Endothelial cell of umbilical vein (primary cell): ENCODE measurements at places on chromosomes 4 and X. TPM values are rescaled to one million over a fixed set of nuclear protein-coding genes. Genes with fewer than 3 reads are reported as not detected.

STOX2 gene
- 0.02 and 0.24 TPM in 2 replicates for total RNA-seq

SHOX gene
- total RNA-seq = not detected in 2 replicates

EDA2R gene
- 0.39 and 1.9 TPM in 2 replicates for total RNA-seq

ADGRA3 gene
- total RNA-seq = 34.4 and 36.2 TPM in 2 replicates

SPANXN3 gene
- total RNA-seq = not detected in 2 replicates

SOWAHD gene
- total RNA-seq = not detected in 2 replicates

TNMD gene
- total RNA-seq = not detected in 2 replicates

XK gene
- 0.07 TPM in 1 of 2 replicates, not detected in the other for total RNA-seq

CXCL9 gene
- total RNA-seq = not detected in 2 replicates

TMEM255A gene
- not detected in 2 replicates for total RNA-seq

DOK7 gene
- not detected in 2 replicates for total RNA-seq

CYSLTR1 gene
- not detected in 2 replicates for total RNA-seq

NR3C2 gene
- total RNA-seq = 15.9 and 16.4 TPM in 2 replicates

QDPR gene
- total RNA-seq = 20.9 and 24.6 TPM in 2 replicates

CXCL10 gene
- total RNA-seq = not detected in 2 replicates

SPATA4 gene
- not detected in 2 replicates for total RNA-seq

F8 gene
- total RNA-seq = 0.67 and 1.1 TPM in 2 replicates

RIPPLY1 gene
- not detected in 2 replicates for total RNA-seq

TMEM185A gene
- total RNA-seq = 16.9 and 18.0 TPM in 2 replicates

PNCK gene
- total RNA-seq = not detected in 2 replicates

UGT2B11 gene
- total RNA-seq = not detected in 2 replicates

HELT gene
- not detected in 2 replicates for total RNA-seq

EBP gene
- total RNA-seq = 102 and 114 TPM in 2 replicates

IL2 gene
- not detected in 2 replicates for total RNA-seq

CTAG1B gene
- total RNA-seq = not detected in 2 replicates

DGAT2L6 gene
- total RNA-seq = not detected in 2 replicates

YY2 gene
- 2.4 and 3.0 TPM in 2 replicates for total RNA-seq

AASDH gene
- total RNA-seq = 6.9 and 9.5 TPM in 2 replicates

MMGT1 gene
- total RNA-seq = 18.8 and 19.9 TPM in 2 replicates

CRMP1 gene
- not detected in 2 replicates for total RNA-seq

C4orf54 gene
- total RNA-seq = not detected in 2 replicates

SMIM10L2A gene
- 0.18 and 0.24 TPM in 2 replicates for total RNA-seq

RAB33A gene
- 0.91 and 1.4 TPM in 2 replicates for total RNA-seq

TMPRSS11B gene
- total RNA-seq = not detected in 2 replicates

CT45A5 gene
- not detected in 2 replicates for total RNA-seq

ARHGAP36 gene
- total RNA-seq = not detected in 2 replicates

MAGEA10 gene
- total RNA-seq = not detected in 2 replicates

IL13RA2 gene
- not detected in 2 replicates for total RNA-seq

TMSB15A gene
- 6.0 and 6.7 TPM in 2 replicates for total RNA-seq

FGB gene
- not detected in 2 replicates for total RNA-seq

RENBP gene
- 6.2 and 8.0 TPM in 2 replicates for total RNA-seq

GPR50 gene
- not detected in 2 replicates for total RNA-seq

NEXMIF gene
- not detected in 2 replicates for total RNA-seq

PAQR3 gene
- total RNA-seq = 19.0 and 21.0 TPM in 2 replicates

STARD8 gene
- 8.4 and 14.8 TPM in 2 replicates for total RNA-seq

PAGE4 gene
- total RNA-seq = not detected in 2 replicates

PCDH11X gene
- not detected in 2 replicates for total RNA-seq

NONO gene
- 465 and 466 TPM in 2 replicates for total RNA-seq

RASGEF1B gene
- not detected in 2 replicates for total RNA-seq

ETDB gene
- not detected in 2 replicates for total RNA-seq

EREG gene
- not detected in 2 replicates for total RNA-seq
